ENCODE measurements at places on chromosomes 7 and 10.

DNA sequence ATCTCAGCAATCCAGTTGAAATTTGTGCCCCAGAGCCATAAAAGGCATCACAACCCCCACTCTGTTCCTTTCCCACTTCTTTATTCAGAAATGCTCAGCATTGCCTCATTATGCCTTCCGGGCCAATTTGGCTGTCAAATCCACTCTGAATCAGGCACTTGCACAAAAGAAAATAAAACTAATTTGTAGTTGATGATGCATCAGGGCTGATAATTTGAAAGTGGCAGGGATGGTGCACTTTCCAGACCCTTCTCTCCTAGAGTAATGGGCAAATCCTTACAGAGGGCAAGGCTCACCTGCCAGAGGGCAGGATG lies 147.9 kb upstream of the PDE1C start:
- no peak for DNase-seq

DNA sequence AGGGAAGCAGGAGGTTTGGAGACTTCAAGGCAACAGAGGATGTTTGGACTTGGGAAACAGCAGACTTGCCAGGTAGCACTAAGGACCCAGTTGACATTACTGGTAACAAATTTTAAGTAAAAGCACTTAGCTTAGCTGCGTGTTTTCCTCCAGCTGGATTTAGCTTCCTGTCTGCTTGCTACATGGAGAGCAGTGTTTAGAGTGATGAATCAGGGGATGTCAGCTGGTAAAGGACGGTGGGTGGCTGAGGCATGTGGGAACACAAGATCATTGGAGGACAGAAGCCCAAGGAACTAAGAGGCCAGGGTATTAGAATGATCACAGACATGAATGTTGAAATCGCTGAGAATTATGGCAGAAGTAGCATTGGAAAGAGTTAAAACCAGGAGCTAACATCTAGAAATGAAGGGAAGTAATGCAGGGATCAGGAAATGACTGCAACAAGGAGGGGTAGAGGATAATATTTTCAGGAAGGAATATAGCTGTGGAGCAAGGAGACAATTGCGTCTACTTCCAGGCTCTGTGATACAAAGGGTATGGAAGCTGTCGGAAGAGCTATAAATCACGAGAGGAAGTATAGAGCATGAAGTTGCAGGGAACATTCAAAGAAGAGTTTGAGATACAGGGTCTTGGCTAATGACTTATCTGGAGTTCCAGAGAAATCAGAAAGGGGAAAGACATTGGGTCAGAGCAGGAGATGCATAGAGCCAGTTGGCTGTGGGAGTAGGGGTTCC lies 34.4 kb downstream of the CALD1 start:
- peak; percentile 87 for DNase-seq

- no peak for DNase-seq
Observed at GRCh38 chr10:404346-404745, 269.1 kb downstream of the ZMYND11 start.

DNA sequence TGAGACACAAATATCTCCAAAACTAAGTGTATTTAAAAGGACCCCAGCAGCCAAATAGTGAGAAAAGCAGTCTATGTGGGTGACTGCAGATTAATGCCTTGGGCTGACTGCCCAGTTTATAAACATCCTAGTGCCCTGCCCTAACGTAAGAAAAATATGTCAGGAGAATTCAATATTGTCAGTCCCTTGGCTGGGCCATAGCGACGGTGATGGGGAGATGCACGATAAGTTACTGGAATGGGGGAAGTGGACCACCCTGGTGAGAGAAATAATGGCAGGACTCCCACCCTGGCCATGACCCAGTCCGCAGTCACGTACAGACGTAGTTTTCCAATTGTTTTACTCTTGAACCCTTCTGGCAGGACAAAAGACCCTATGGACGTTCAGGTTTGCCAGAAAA lies 48.0 kb downstream of the JCAD start:
- no peak for DNase-seq

DNA sequence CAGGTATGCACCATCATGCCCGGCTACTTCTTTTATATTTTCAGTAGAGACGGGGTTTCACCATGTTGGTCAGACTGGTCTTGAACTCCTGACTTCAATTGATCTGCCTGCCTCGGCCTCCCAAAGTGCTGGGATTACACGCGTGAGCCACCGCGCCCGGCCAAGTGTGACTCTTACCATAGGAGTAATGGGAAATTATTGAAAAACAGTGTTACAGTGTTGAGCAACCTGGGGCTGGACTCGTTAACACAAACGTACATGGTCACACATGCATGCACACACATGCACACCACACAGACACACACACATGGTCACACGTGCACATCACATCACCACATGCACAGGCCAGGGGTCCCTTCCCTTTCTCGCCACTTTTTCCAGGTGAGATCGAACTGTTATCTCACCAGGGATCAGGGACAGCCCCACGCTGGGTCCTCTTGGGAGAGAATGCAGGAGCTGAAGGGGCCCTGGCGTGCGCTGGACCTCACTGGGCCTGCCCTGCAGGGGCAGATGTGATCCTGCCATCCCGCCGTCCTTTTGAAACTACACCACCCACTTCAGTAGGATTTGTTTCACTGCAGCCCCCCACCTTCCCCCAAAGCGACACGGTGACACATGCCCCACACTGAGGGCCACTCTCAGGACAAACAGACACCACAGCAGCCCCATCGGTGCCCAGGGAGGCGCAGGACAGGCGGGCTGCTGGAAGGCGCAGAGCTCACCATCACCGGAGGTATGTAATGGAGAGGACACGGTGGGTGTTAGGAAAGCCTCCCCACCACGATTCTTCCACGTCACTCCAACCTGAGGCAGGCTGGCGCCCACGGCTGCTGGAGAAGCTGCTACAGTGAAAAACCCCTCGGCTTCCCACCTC lies 10.2 kb downstream of the RADIL start:
- no peak for DNase-seq

GRCh38 chr10:92486637-92487036 lies 87.3 kb downstream of the IDE start:
- no peak for DNase-seq

- DNase-seq = no peak
Observed at GRCh38 chr7:28920424-28920823, 37.7 kb downstream of the TRIL start.

GRCh38 chr7:3682028-3682710 lies 381.1 kb downstream of the SDK1 start:
- peak; percentile 4 for DNase-seq

- peak; percentile 67 for DNase-seq
Observed at GRCh38 chr10:114683162-114683561, 25.1 kb upstream of the ABLIM1 start.

- peak; percentile 77 for DNase-seq
Observed at GRCh38 chr7:99407872-99408378, 472 bp downstream of the PDAP1 start.

DNA sequence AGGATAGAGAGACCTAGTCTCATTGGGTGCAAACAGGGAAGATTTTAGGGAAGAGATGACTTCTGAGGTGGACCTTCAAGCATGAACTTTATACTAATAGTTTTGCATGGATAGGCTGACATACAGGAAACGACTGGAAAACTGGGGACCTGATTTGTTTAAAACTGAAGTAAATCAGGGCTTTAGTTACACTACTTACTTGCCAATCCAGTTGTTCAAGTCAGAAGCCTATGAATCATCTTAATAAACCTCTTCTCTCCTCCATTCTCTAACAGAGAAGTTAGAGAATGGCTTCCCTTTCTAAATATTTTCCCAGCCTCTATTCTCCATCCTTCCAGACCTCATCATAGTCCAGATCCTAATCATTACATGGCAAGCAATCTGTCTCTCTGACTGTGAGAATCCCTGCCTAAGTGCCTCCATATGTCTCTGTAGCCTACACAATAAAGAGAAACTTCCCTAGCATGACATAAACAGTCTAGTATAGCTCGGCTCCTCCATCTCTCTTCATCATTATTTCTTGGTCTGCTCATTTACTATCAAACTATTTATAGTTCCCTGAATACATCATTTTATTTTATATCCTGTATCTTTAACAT lies 55.8 kb downstream of the PRKG1 start:
- DNase-seq = no peak

DNA sequence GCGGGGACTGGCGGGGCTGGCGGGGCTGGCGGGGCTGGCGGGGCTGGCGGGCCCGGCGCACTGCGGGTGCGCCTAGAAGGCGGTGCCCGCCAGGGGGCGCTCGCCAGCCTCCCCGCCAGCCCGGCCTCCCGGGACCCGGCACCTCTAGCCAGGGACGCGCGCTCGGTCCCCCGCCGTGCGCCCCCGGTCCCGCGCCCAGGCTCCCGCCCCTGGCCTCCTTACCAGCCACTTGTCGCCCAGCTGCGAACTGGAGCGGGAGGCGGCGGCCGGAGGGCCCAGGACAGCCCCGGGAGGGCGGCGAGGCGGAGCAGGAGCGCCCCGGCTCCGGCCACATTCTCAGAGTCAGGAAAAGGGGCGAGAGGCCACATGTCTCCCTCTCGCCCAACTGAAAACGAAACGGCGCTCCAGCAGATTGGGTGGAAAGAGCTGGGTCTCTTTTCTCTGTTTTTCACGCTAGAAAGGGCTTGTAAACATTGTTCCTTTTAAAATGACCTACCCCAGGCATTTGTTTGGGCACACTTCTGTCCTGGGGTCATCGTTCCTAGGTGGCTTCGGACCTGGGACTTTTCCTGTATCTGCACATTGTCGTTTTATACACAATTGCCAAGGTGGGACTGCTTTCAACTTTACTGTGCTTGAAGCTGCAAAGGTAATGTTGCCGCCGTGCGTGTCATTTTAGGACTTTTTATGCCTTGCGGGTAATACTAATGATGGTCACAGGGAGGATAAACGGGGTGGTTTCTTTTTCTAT lies 378 bp upstream of the PRKCQ start:
- peak; percentile 68 for DNase-seq

GRCh38 chr10:74760086-74760979 lies 66.1 kb upstream of the KAT6B start:
- no peak for DNase-seq

DNA sequence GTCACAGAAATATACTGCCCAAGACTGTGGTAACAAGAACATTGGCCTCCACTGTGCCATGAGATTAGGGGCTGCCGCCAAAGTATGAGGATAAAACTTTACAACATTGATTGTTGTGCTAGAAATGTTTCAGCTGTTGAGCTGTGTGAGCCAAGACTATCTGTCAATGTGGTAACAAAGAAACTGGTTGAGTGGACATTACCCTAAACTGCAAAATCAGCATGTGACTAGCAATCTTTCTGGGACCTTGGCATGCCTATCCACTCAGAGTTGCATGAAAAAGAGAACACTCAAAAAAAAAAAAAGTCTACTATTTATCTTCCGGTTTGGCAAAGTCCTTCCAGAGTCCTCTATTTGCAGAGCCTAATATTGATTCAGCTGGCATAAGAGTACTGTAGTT lies 605.6 kb upstream of the CNTNAP2 start:
- no peak for DNase-seq

DNA sequence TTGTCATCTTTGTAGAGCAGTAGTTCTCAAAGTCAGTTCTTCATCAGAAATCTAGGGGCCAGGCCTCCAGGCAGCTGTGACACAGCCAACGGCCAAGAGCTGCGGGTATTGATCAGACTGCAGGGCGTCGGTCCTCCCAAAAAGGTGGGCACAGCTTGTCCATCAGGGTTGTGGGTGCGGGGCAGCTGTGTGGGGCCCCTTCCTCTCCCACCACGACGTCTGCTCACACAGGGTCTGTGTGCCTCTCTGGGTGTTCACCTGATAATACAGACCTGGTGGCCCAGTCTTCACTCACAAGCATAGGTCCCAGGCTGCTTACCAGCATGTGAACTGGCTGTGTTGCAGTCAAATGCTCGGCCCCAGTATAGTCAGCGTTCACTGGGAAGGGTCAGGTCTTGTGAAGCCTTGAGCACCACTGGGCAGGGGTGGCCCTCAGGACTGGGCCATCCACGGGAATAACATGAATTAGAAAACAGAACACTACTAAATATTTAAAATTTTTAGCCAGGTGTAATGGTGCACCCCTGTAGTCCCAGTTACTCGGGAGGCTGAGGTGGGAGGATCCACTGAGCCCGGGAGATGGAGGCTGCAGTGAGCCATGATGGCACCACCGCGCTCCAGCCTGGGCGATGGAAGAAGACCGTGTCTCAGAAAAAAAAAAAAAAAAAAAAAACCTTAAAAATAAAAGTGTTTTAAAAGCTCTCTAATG lies 102.8 kb upstream of the DIP2C start:
- no peak for DNase-seq

GRCh38 chr7:128017460-128017859 lies 13.8 kb downstream of the LRRC4 start:
- no peak for DNase-seq

DNA sequence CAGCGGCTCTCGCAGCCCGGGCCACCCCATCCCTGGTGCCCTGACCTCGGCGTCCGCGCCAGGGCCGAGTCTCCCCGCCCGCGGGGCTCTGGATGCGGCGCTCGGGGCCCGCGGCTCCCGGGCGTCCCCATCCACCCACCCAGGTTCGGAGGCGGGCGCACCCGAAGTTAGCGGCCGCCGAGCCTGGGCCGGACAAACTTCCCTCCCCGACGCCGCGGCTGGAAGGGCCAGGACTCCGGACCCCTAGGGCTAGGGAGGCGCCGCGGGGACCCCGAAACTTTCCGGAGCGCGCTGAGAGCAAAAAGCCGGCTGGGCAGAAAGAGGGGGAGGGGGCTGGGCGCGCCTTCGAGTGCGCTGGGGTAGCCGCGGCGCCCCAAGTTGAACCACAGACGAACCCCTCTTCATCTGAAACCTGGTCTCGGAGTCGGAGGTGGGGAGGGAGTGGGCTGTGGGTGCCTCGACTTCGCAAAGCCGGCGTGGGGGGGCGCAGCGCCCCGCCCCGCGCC lies 3.7 kb upstream of the ELFN1 start:
- DNase-seq = no peak

DNA sequence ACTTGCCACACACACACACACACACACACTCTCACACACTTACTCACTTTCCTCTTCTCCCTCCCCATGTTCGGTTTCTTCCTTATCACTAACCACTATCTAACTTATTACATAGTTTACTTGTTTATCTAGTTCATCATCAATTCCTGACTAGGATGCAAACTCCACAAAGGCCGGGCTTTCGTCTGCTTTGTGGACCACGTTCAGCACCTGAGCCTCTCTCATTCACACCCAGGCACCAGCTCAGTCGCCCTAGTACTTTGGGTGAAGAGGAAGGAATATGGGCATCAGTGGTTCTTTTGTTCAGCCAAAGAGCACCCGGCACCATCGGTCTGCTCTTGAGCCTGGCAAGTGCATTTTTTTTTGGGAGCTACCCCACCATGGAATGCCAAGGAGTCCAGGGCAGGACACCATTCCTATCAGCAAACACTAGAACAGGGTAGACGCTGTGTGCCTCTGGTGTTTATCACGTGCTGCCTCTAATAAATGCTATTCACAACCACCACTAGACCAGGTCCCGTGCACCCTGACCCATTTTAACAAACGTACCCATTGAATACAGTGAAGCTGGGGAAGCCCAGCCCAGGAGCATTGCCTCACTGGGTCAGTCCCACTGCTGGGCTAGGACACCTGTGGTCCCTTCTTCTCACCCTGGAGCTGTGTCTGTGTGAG lies 2.2 kb downstream of the C10orf67 start:
- no peak for DNase-seq

Measured in endothelial cell of umbilical vein (primary cell).